Spinal cord (tissue), 10 donors: ENCODE measurements at places on chromosomes 2 and 18. TPM values are rescaled to one million over a fixed set of nuclear protein-coding genes. Genes with fewer than 3 reads are reported as not detected.

Gene CRACDL
- 1.9 TPM for total RNA-seq

Gene IGFBP2
- 741 TPM for total RNA-seq

Gene KCNG2
- 1.3 TPM for total RNA-seq

Gene MPP4
- total RNA-seq, result 0.89 TPM

Gene SLC14A1
- total RNA-seq, result 19.4 TPM

Gene RNF152
- total RNA-seq, result 21.2 TPM

Gene OTOF
- 5.3 TPM for total RNA-seq

Gene NEU4
- total RNA-seq, result 1.3 TPM

Gene CFC1
- 3.3 TPM for total RNA-seq

Gene PLCL1
- total RNA-seq, result 22.0 TPM

Gene IL36RN
- total RNA-seq, result 0.11 TPM

Gene MYL1
- 3.6 TPM for total RNA-seq

Gene GALNT3
- 14.0 TPM for total RNA-seq

Gene GNLY
- total RNA-seq, result 0.40 TPM

Gene TMEM87B
- total RNA-seq, result 18.1 TPM

Gene RNF125
- 6.7 TPM for total RNA-seq

Gene SFXN5
- total RNA-seq, result 26.0 TPM

Gene ACMSD
- not detected for total RNA-seq

Gene HRH4
- total RNA-seq, result 0.06 TPM

Gene CACNB4
- total RNA-seq, result 62.9 TPM

Gene KYNU
- total RNA-seq, result 2.4 TPM

Gene TLX2
- total RNA-seq, result 0.69 TPM

Gene SEPTIN2
- total RNA-seq, result 461 TPM

Gene ABHD1
- total RNA-seq, result 0.77 TPM

Gene CPSF3
- 39.2 TPM for total RNA-seq

Gene DNAJC10
- total RNA-seq, result 142 TPM

Gene PRKRA
- total RNA-seq, result 75.8 TPM
